ENCODE measurements at places on chromosomes 6 and 20.

DNA sequence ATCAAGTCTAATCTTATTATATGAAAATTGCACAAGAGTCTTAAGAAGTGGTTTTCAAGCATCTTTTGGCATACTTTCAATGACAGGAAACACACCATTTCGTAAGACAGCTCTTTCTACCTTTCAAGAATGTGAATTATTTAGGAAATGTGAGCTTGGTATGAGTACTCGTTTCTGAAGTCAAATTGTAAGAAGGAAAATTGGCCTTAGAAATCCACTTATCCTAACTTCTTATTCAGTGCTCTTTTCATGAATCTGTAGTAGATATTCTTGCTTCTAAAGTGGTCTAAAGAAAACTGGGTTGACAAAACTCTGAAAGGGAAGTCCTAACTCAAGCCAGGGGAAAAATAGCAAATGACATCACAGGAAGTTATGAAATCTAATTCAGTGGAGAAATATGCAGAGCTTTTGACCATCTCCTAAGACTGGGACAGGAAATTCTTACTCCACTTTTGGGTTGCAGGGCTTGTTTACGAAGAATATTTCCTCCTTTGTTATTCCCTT is 38.5 kb upstream of the OGFRL1 start:
- no peak for DNase-seq

DNA sequence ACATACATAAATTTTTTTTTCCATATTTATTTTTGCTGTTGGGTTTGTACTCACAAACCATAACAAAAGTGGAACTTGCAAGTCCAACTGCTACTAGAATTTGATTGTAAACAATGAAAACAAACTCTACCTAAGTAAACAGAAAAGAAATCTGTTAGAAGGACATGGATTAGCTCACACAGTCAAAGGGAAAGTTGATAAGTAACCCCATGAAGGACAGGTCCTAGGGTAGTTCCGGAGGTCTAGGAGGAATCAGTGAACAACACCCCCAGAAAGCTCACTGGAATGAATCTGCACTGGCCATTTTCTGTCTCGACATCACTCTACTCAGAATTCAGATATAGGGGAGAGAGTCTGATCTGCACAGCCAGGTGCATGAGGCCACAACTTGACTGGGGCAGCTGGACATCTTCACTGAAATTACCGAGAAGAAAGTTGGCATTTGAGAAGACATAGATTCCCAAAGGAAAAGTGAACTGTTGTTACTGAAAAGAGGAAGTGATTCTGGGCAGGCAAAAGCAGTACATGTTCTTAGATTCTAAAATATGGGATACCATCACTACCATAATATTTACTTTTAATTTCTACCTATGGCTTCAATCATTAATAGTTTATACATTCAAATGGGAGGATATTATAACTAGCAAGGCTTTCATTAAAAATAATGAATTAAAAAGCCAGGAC is 76.4 kb downstream of the HMGN3 start:
- DNase-seq: no peak

GRCh38 chr6:53347921-53348370 is 804 bp downstream of the ELOVL5 start:
- peak; percentile 34 for DNase-seq

GRCh38 chr6:6801005-6801335 is 212.4 kb downstream of the LY86 start:
- DNase-seq: no peak

DNA sequence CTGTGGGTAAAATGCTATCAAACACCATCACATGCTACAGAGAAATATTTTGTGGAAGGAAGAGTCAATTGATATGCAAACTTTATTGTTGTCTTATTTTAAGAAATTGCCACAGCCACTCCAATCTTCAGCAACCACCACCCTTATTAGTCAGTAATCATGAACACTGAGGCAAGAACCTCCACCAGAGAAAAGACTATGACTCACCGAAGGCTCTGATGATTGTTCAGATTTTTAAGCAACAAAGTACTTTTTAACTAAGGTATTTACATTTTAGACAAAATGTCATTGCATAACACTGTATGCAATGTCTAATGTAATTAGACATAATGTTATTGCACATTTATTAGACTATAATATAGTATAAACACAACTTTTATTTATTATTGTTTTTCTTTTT is 26.2 kb upstream of the MMP24 start:
- no peak for DNase-seq

- no peak for DNase-seq
These were observed 101.2 kb downstream of the ATP9A start for GRCh38 chr20:51667002-51667408.

GRCh38 chr6:165439928-165440554 is 130.6 kb upstream of the C6orf118 start:
- DNase-seq: no peak

DNA sequence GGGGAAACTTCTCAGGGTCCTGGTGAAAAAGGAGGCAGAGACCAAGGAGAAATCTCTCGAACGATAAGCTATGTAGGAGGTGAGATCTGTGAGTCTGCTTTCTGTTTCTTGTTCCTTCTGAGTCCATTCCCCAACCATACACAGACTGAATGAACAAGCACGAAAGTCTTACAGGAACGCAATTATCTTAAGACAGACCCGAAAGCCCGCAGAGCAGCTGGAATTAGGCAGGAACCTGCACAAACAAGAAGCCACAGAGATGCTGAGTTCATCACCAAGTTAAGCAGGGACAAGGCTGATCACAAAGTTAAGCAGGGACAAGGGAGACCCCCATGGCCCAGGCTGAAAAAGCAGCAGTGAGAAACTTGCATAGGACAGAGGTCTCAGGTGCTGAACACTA is 21.4 kb upstream of the NELFCD start:
- no peak for DNase-seq

- no peak for DNase-seq
These were observed 76.3 kb downstream of the ASXL1 start for GRCh38 chr20:32434434-32434833.

DNA sequence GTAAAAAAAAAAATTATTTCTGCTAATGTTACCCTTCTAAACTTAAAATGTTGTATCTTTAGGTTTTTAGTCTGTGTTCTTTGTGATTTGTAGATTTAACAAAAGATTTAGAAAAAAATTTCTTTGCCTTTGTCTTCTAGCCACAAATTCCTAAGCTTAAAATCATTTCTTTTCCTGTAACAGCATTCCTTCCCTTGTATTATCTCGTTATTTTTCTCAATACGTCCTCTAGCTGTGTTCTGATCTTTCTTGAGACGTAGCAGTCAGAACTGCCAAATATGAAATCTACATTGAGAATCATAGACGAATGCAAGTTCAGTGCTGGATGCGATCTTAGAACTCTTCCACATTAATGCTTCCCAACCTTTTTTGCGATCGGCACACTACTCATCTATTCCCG is 283.1 kb downstream of the UTRN start:
- DNase-seq: no peak

- no peak for DNase-seq
These were observed 15.2 kb upstream of the ATXN1 start for GRCh38 chr6:16776394-16777017.

GRCh38 chr6:83609248-83609647 is 96.9 kb downstream of the PRSS35 start:
- no peak for DNase-seq

- DNase-seq: no peak
These were observed 253.4 kb downstream of the PREX1 start for GRCh38 chr20:48574383-48574782.

GRCh38 chr6:56280126-56280525 is 32.7 kb upstream of the COL21A1 start:
- no peak for DNase-seq

- no peak for DNase-seq
These were observed 32.9 kb downstream of the NUDT3 start for GRCh38 chr6:34359418-34360158.

GRCh38 chr6:26401389-26401986 is 587 bp upstream of the BTN3A1 start:
- no peak for DNase-seq

- DNase-seq: no peak
These were observed 10.8 kb downstream of the L3MBTL3 start for GRCh38 chr6:130029163-130029562.

GRCh38 chr6:90406957-90407356 is 110.3 kb upstream of the BACH2 start:
- DNase-seq: no peak

DNA sequence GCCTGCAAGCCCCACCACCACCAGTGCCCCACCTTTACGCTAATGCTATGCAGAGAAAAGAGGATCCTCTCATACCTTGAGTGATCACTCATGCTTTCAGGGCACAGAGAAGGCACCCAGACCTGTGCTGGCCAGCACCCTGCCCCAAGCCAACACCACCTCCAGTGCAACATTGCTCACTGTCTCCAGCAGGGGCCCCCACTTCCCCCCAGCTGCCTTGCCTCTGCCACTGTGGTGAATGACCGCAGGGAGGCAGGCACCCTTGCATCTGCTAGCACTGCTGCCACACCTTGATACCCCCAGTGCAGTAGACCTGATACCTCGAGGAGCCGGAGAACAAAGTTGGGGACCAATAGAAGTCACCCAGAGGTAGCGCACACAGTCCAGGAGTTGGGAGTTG is 139.2 kb upstream of the PLN start:
- no peak for DNase-seq

DNA sequence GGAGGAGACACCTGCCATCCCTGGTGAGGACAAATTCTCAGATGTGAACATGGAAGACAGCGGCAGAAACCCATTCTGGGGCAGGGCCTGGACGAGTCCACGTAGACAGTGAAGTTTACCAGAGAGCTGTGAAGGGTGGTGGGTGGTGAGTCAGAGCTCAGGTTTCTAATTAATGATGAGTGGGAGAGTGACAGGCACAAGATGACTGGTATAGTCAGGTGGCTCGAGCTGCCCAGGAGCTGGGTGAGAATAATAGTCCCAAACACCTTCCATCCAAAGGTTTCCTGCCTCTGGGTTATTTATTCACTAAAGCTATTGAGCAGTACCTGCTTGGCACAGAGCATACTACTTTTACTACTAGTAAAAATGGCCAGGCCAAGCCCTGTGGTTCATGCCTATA is 6.0 kb downstream of the TLDC2 start:
- no peak for DNase-seq

- DNase-seq: no peak
These were observed 128.4 kb downstream of the BCKDHB start for GRCh38 chr6:80234908-80235307.

DNA sequence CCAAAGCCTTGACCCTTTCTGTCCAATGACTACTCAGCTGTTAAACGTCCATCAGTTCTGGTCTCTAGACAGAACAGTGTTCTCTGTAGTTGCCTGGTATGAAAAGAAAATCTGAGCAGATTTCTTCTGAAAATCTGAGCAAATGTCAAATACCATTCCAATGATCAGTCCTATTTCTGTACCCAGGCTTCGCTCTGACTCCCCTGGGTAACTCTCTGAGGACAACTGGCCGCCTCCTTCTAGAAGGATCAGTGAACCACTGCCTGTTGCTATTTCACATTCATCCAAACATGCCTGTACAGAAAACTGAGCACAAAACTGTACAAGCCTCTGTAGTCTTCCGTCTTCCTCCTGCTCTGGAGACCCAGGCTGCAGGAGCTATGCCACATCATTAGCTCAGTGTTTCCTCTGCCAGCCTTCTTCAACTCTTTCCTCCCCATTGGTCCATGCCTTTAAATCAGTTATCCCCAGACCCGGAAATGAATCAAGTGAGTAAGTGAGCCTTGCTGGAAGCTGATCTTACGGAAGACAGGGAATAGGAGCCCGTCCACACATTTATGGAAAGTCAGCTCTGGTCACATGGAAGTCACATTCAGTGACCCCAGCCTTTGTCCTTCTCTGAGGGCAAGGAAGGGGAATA is 63.3 kb downstream of the DAAM2 start:
- DNase-seq: no peak

GRCh38 chr6:3900744-3901336 is 51.7 kb downstream of the FAM50B start:
- no peak for DNase-seq

DNA sequence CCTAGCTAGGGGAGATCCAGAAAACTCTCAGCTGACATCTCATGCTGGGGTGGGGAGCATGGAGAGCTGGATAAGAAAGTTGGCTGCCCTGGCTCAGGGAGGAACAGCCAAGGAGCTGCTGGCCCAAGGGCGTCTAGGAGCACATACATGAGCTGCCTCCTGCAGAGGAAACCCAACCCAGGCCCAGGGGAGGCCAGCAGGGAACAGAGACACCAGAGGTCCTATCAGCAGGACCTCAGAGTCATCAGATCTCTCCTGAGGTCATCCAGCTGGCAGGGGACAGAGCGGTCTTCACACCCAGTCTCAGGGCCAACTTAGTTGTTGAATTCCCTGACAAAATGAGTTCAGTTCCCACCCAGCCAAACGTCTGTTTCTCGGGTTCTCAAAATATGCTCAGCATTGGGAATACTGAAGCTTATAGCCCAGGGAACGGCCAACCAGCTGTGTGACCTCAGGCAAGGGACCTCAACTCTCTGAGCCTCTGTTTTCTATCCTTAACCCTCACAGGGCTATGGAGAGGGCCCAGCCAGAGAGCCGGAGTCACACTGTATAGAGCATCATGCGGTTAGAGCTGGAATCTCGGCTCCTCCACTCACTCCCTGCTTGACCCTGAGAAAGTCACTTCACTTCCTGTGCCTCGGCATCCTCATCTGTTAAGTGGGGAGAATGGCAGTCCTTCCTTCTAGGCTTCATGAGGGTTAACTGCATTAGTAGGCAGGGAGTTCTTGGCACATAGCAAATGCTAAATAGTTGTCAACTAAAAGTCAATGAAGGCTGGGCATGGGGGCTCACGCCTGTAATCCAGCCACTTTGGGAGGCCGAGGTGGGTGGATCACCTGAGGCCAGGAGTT is 13.8 kb downstream of the ADA start:
- no peak for DNase-seq

DNA sequence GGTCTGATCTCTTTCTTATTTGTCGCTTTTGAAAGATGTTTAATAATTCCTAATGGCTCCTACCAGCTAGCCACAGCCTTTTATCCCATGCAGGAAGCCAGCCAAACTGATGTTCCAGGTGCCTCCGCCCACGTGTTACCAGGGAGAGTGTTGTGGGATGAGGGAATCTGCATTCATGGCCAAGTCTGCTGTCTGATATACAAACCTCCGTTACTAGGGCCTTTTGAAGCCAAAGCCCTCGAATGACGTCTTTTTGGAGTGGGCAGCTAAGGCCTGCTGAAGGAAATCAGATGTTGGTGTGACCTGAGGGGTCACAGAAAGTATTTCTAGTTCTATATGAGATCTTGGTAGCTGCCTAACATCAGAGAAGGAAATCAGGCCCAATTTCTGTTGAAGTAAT is 21.3 kb downstream of the STK35 start:
- DNase-seq: no peak

All from C1 segment of cervical spinal cord (tissue), 14 donors.